ENCODE measurements at places on chromosomes 2 and 18. TPM values are rescaled to one million over a fixed set of nuclear protein-coding genes. Genes with fewer than 3 reads are reported as not detected.

DNA sequence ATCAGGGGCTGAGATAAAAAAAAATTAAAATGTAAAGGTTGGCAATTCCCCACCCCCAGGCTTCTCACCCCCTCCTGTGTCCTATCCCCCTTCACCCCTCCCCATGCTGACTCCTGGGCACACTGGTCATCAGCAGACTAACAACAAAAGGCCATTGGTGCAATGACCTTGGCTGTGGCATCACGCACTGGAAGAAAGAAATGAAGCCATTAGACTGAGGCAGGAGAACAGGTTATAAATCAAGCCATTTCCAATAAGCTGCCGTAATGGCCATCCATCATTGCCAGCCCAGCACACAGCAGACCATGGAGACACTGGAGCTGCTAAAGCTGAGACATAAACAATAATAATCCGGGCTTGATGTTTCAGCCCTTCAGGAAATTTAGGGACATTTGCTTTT, 342.4 kb upstream of the ETAA1 start:
- no peak for DNase-seq

DNA sequence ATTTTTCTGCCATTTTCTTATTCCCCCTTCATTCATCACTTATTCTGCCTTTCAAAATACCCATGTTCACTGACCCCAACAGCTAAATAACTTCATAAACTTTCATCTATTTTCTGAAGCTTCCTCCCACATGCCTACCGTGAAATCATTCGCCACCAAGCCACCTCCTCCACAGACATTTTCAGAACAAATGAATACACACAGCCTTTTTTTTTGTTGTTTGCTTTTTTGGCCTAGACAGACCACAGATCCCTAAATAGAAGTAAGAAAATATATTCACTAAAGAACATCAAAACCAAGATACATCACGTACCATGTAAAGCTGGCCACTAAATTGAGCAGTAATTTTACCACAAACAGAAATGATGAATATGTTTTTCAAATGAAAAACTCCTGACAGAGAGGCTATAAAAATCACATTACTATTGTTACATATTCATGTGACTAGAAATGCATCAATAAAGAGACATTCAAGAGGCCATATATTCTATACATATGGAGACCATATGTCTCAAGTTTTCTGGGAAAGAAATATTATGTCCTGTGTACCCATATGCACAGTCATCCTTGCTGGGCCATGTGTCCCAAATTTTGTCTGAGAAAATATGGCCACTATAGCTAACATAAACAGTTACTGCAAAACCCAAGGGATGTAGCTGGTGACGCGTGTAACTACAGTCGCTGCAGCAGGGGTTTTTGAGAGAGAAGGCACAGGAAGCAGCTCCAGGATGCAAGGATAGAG, 200.3 kb downstream of the FBXO15 start:
- no peak for DNase-seq

- DNase-seq: no peak
These were observed 192.7 kb downstream of the DYSF start for GRCh38 chr2:71646028-71646427.

The CD8B2 gene
- not detected for total RNA-seq

The C2orf15 gene
- 5.4 TPM for total RNA-seq
